ENCODE measurements at places on chromosomes 4 and X.

DNA sequence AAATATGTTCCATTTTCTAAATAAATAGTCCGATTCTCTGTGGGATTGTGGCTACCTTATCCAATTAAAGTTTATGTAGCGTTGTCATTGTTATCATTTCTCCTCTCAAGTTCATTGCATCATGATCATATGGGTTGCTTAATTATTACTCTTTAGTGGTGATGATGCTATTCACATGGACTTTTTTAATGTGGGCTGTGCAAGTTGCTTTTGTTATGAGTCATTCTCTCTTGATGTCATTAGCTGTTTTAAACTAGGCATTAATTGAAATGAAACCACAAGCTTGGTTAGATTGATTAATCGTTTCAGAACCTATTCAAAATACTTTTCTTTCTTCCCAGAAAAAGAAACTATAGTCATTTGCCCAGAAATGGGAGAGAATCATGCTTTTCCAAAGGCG is 38.2 kb downstream of the NHS start:
- no peak for DNase-seq

- no peak for DNase-seq
Observed at GRCh38 chr4:67568820-67569219, 10.3 kb downstream of the STAP1 start.

- DNase-seq: peak; percentile 23
Observed at GRCh38 chr4:146243141-146243882, 29.0 kb downstream of the REELD1 start.

DNA sequence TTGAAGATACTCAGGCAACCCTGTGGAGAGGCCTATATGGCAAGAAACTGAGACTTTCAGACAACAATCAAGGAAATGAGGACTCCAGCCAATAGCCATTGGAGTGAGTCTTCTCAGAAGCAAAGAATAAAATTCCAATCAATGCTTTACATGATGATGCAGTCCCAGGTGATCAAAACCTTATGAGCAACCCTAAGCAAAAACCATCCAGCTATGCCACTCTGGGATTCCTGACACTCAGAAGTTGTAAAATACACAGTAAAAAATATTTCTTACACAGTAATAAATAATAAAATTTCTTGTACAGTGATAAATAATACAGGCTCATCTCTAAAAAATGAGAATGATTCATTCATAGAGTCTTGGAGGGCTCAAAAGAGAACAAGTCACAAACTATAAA is 150.6 kb downstream of the IL15 start:
- DNase-seq: no peak

DNA sequence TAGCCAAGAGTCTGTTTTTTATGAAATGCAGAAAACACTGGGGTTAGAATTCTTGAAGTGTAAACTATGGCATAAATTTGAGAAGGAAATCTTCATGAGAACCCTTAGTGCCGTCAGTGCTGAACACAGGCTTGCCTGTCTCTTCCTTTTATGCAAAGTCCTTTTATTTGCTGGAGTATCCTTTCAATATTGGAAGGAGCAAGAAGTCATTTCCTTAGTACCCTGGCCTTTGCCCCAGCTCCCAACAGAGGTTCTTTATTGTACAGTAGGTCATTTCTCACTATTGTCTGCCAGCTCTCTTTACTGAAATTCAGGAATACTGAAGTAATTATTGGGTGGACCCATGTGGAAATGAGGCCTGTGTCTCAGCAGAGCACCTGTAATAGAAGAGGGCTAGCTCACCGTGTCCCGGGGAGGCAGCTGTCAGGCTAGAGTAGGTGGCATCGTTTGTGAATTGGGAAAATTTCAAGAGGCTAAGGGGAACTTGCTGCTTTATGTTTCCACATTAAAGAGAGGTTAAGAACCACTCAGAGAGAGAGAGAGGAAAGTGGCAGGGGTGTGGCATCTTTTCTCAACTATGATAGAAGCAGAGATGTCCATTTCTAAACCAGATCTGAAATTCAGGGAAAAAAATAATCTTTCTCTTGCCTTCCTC is 8.7 kb downstream of the FHDC1 start:
- no peak for DNase-seq

- no peak for DNase-seq
Observed at GRCh38 chr4:95167805-95168204, 381.0 kb downstream of the UNC5C start.

GRCh38 chr4:7772711-7773385 is 166.8 kb downstream of the AFAP1 start:
- no peak for DNase-seq

DNA sequence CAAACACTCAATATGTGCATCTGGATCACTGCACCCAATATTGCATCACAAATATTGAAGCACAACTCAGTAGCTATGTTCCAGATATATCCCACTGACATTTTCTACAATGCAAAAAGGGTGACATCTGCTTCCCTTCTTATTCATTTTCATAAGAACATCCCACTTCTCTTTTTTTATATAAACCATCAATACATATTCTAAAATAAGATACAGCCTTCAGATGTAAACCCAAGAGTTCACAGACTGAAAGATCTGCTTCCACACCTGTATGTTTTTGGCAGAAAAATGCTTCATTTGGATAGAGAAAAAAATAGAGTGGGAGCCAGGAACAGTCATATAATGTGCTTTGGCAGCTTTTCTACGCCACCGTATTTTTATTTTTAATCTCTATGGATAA is 815.6 kb upstream of the ADGRL3 start:
- DNase-seq: no peak

GRCh38 chr4:162684998-162685397 is 481.7 kb downstream of the NAF1 start:
- DNase-seq: no peak

DNA sequence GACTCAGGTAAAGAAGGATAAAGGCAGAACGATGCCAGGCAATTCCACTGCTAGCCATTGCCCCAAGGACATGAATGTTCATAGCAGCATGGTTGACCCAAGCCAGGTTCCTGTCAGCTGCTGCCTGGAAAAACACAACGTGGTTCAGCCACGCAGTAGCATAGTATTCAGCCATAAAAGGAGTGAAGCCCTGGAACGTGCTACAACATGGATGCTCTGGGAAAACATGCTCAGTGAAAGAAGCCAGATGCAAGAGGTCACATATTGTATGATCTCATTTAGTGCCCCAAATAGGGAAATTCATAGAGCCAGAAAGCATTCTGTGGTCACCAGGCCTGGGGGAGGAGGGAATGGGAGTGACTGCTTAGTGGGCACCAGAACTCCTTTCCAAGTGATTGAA is 129.8 kb downstream of the GPR143 start:
- no peak for DNase-seq

DNA sequence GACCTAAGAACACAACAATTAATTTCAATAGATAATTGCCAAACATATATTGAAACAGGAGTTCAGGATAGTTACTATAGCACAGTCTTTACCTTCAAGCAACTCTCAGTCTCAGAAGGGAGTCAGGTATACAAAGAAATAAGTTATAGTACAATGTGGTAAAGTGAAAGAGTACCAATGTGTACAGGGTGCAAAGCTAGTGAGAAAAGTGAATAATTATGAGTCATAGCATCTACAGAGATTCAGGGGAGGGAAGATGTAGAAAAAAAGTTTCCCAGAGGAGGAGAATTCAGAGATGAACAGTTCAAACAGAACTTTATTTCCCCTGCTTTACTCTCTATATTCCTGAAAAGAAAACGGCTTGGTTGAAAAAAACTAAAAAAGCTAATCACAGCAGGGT is 22.7 kb upstream of the DKK2 start:
- DNase-seq: no peak

DNA sequence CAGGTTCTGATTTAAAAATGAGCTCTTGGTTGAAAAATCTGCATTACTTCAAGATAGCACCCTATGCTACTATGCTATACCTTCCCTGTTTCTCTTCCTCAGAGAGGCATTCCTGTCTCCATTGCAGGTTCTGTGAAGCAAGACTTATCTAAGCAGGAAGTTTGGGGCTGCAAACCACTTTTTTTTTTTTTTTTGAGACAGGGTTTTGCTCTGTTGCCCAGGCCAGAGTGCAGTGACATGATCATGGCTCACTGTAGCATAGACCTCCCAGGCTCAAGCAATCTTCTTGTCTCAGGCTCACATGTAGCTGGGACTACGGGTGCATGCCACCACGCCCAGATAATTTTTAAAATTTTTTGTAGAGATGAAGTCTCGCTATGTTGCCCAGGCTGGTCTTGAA is 4.0 kb upstream of the CCNG2 start:
- no peak for DNase-seq

DNA sequence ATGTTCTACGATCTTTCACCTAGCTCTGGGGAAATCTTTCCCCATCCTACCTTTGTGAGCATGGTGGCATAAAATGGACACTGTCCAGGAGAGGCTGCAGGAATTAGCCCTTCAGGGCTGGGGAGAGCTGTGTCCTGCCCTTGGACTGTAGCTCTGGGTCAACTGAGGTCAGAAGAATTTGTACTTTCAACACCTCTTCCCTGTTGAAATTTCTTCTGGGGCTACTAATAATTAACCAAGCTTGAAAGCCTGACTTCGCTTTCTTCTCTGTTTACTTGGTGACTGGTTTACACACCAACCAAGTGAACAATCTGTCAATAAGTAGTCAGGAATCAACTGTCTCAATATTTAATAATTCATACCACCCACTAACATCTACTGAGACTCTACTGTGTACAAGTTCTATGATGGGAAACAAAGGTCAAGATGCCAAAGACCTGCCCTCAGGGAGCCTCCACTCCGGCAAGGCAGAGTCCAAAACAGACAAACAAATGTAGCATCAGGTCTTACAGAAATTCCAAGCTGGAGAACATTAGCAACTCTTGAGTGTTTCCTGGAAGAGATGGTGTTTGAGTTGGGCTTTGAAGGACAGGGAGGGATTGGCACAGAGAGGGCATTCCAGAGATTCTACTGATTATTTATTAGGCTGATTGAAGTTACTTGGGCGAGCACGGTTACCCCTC is 113.1 kb downstream of the ENPP6 start:
- no peak for DNase-seq

- DNase-seq: no peak
Observed at GRCh38 chr4:67883458-67883857, 344 bp downstream of the TMPRSS11D start.

- no peak for DNase-seq
Observed at GRCh38 chrX:12955882-12956703, 18.8 kb upstream of the TMSB4X start.

DNA sequence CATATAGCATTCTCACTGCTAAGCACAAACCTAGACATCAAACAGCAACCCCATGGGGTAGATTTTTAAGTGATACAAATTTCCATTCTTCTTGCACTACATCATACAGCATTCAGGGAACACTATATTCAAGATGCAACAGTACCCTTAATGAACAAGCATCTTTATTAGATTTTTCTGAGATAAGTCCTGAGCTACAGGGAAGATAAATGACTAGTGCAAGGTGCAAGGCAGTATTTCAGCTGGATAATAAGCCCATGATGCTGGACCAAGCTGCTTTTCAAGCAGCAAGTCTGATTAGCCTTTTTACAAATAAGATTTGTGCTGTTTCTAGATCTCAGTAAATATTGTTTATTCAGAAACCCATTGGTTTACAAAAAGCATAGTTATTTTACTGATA is 192.6 kb upstream of the ATOH1 start:
- no peak for DNase-seq

- DNase-seq: no peak
Observed at GRCh38 chr4:156038772-156039171, 85.1 kb upstream of the CTSO start.

GRCh38 chr4:83894831-83895230 is 358.9 kb downstream of the GPAT3 start:
- DNase-seq: no peak

DNA sequence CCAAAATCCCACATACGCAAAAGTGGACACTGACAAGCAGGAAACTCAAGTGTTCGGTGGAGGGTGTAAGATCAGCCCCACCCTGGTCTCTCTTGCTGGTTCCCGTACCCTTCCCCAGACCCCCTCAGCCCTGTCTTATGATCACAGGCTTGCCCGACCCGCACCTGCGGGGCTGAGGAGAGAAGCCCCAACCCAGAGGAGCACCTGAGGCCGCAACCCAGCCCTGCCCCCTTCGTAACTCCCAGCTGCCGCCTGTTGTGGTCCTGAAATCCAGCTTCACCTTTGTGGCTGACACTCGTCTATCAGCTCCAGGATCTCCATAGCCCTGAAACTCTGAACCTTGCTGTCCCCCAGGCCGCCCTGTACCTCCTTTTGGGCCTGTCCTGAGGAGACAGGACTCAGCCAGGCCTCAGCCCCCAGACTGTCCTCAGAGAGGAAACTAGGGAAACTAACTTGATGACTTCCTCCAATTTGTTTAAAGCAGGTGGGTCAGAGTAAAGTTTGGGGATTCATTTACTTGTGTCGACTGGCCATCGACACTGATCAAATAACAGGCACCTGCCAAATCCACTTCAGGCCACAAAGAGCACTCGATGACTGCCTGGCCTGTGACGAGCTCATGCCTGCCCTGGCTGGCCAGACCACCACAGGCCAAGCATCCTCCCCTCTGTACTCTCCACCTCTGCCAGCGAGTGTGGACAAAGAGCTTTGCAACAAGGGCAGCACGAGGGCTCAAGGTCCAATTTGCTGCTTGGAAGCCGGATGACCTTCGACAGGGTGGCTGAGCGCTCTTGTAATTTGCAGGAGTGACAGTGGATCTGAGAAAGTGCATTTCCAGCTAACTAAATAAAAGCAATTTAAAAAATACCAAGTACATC is 19.3 kb downstream of the DCTD start:
- DNase-seq: no peak

GRCh38 chr4:83613023-83613422 is 77.1 kb downstream of the GPAT3 start:
- no peak for DNase-seq

GRCh38 chr4:95381843-95382580 is 166.8 kb downstream of the UNC5C start:
- DNase-seq: no peak

- DNase-seq: no peak
Observed at GRCh38 chr4:80336582-80336981, 1.1 kb downstream of the CFAP299 start.

GRCh38 chr4:105556206-105556605 is 3.8 kb downstream of the ARHGEF38 start:
- no peak for DNase-seq

DNA sequence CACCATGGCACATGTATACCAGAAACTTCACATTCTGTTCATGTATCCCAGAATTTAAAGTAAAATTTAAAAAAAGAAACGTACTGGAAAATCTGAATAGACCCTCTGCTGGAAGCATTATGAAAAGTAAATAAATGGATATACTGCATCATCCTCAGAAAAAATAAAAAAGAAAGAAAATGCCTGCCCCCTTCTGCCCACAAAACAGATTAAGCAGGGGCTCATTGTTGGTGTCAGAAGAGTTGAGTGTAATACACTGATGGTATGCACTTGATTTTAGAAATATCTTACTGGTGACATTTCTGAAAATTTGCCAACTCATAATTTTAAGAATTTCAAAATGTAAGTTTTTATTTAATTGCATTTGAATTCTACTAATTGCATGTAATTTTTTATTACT is 77.8 kb downstream of the LRP2BP start:
- DNase-seq: no peak
